ENCODE measurements at places on chromosomes 2 and 18.

- DNase-seq, result no peak
Observed at GRCh38 chr2:108565778-108566375, 31.6 kb downstream of the LIMS1 start.

- DNase-seq, result no peak
Observed at GRCh38 chr18:27954226-27954625, 222.7 kb downstream of the CDH2 start.

DNA sequence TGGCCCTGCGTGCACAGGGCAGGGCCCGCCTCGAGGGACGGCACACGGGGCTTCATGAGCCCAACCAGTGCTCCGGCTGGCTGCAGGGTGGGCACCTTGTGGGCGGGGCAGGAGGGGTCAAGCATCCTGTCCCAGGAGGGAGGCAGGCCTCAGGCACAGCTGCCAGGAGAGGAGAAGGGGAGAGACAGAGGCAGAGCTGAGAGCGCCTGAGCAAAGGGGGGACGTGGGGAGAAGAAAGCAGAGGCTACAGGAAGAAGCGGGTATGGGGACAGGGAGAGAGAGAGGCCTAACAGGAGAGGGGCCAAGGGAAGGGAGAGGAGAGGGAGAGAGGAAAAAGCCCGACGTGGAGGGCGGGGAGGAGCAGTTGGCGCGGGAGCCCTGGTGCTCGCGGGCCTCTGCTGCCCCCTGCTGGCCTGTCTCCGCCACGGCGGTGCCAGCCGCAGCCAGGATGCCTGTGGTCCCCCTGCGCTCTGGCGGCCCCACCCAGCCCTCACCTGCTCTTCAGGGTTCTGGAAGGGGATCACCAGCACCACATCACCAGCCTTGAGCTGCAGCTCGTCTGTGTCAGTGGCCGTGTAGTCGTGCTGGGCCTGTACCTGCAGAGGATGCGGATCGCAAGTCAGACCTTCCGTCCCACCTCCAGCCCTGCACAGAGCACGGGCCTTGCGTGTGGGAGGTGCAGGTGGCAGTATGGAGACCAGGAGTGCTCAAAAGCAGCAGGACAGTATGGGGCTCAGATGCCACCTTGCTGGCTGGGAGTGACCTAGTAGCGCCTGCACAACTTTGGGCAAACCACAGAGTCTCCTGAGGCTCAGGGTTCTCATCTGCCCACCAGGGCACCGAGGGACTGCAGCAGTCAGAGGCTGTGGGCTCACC is 56.8 kb downstream of the BIN1 start:
- peak; percentile 37 for DNase-seq

GRCh38 chr2:227491386-227491785 is 19.4 kb downstream of the AGFG1 start:
- no peak for DNase-seq

DNA sequence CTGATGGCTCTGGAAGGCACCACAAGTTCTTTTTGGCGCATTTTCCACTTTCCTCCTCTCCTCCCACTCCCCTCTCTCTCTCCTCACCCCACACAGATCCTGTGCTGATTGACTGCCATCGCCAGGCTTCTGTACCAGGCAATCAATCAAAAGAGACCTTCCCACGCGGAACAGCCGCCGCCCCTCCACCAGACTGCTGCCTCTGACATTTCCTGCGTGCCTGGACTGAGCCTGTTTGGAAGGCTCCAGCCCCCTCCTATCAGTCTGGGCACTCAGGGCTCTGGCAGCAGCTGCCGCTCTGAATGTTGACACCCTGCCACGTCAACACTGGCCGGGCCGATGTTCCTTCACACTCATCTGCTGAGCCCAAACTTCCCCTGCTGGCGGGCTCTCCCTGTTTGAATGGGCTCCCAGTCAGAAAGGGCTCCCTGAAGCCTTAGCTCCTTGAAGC is 467.7 kb downstream of the EPHA4 start:
- no peak for DNase-seq

DNA sequence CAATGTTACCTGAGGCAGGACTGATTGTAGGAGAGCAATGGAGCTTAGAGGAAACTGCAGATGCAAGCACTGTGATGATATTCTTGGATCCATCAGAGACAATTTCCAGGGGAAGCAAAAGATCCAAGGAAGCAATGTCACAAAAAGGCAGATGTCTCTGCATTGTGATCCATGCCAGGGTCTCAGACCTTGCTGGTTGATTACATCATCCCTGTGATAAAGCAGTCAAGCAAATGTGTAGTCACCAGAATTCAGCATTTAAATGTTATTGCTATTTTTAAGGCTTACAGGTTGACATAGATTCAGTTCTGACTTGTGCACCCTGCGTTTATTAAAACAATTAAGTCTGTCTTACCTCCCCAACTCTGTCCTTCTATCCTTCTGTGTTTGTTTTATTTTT is 56.8 kb upstream of the CCDC85A start:
- no peak for DNase-seq

DNA sequence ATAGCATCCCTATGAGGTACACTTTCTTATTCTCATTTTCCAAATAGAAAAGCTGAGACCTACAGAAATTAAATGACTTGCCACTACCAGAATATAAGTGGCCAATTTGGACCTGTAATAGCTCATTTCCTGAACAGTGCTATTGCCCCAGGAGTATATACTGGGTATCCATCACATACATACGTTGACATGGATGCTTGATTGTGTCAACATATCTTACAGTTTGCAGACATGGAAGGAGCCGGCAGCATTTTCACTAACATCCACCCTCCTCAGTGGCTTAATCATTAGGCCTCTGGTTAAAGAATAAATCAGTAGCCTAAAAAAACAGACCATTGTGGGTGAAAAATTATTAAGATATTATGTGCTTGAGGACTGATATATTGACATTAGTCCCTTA is 829.3 kb downstream of the LRP1B start:
- DNase-seq, result no peak

- no peak for DNase-seq
Observed at GRCh38 chr2:33369191-33369590, 107.3 kb upstream of the RASGRP3 start.

DNA sequence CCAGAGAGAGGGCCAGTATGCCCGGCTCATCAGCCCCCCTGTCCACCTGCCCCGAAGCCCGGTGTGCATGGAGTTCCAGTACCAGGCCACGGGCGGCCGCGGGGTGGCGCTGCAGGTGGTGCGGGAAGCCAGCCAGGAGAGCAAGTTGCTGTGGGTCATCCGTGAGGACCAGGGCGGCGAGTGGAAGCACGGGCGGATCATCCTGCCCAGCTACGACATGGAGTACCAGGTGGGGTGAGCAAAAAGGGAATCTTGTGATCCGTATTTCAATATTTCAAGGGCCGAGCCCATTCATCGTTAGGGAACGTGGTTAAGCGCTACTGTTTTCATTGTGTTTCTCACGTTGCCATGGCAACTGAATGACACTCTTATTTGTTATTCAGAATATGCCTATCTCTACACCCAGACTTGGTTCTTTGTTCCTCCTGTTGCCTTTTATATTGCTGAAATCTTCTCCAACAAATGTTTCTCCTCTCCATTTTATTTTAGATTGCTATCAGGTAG is 81.5 kb downstream of the NRP2 start:
- DNase-seq, result peak; percentile 14

- DNase-seq, result no peak
Observed at GRCh38 chr2:42840760-42841159, 48.4 kb upstream of the HAAO start.

DNA sequence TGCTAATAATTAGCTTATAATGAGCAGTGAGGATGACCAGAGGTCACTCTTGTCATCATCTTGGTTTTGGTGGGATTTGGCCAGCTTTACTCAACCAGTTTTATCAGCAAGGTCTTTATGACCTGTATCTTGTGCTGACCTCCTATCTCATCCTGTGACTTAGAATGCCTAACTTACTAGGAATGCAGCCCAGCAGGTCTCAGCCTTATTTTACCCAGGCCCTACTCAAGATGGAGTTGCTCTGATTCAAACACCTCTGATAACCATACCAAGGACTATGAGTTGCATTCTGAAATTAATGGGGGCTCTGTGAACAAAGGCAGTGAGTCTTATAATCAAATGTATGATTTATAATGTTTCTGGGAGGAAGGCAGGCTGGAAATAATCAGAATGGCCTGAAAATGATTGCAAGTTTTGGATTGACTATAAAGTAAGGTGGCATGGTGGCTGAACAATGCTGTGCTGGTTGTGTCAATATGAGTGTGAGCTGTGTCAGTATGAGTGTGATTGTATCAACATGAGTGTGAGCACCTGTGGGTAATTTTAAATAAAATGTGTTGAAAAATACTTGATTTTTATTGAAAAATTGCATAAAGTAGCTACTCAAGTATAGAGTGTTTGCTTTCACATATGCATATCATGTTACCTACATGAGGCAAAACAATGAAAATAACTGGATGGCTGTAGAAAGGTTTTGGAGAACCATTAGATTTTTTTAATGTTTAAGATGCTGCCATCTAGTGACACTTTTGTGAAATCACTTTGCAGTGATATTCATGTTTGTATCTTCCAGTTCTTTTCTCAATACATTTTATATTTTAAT is 103.0 kb downstream of the KYNU start:
- DNase-seq, result peak; percentile 12

DNA sequence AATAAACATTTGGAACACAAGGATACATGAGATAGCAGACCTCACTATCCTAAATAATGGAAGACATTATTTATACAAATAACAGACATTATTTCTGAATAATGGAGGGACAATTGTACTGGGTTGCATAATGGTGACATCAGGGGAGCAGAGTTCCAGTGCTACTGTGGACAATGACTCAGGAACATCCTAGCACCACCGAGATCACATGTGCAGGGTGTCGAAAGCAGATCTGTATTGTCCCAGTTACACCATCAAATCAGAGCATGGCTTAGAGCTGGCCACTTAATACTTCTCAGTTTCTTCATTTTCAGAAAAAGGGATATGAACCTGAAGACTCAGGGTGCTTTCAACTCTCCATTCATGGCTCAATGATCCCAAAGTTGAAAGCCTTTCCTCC is 249.1 kb upstream of the RBMS1 start:
- DNase-seq, result no peak

DNA sequence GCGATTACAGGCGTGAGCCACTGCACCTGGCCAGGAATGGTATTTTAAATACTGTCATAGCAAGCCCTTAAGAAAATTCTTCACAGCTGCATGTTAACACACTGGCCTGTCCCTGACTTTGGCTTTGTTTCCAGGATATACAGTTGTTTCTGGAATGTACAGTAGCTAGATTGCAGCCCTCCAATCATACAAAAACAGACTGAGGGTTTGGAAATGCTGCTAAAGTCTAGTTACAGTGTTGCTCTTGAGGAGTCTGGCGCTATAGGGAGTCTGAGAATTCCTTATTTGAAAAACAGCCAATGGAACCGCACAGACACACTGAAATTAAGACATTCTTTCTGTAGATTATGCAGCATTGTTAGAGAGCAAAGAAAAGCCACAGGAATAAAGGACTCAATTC is 37.7 kb downstream of the STON1 start:
- DNase-seq, result no peak

GRCh38 chr2:127577503-127577902 is 42.0 kb downstream of the MYO7B start:
- no peak for DNase-seq
